ENCODE measurements at places on chromosomes 1 and 21.

DNA sequence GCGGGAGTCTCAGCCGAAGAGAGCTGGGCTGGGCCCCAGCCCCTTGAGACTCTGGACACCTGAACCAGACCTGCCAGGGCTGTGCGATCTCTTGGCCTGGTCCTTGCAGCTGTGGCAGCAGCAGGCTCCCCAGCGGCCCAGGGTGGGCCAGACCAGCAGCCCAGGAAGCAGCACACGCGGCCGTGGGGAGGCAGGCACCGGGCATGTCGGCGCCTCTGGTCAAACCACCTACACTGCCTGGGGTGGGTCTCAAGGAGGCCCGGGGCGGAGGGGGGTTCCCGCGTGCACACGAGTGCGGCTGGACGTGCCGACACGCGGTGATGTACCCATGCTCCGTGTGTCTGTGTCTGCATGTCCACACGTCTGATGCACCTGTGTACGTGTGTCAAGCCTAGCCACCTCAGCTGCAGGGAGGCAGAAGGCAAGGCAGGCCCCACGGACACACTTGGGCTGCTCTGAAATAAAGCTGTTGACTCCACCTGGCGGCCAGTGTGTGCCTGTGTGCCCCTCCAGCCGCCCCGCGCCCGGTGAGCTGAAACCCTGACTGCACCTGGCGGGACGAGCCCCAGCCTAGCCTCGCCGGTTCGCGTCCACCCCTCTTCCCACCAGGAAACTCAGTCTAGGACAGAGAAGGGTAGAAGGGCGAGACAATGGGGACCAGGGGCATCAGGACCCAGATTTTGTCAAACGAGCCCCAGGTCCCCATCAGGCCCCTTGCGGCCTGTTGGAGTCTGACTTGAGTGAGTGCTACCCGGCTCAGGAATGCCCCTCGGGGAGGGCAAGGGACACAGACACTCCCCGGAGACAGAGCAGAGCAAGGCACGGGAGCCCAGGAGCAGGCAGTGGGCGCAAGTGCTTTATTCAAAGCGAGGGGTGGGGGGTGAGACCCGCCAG lies 11.6 kb downstream of the SCNN1D start:
- DNase-seq = no peak

DNA sequence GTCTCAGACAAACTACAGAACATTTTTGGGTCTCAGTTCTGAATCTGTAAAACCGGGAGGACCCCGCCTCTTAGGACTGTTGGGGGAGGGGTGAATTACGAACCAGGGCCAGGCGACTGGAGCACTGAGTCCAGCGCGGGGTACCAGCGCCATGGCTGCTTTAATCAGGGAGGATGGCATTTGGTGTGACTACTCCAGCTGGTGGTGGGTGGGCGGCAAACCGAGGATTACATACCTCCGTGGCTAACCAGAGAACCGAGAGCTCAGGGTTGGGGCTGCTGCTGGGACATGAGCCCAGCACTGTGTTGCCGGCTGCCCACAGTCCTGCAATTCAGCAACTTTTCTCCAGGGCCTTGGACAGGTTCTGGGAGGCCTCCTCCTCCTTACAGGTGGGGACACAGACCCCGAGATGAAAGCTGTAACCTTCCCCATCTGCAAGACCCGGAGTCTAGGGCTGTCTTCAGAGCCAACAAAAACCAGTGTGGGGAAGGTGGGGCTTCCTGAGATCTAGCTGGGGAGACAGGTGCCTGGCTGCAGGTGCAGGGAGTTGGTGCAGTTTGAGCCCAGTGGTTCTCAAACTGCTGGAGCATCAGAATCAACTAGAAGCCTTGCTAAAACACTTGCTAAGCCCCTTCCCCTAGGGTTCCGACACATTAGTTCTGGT lies 273.5 kb downstream of the FOXD2 start:
- DNase-seq = no peak

DNA sequence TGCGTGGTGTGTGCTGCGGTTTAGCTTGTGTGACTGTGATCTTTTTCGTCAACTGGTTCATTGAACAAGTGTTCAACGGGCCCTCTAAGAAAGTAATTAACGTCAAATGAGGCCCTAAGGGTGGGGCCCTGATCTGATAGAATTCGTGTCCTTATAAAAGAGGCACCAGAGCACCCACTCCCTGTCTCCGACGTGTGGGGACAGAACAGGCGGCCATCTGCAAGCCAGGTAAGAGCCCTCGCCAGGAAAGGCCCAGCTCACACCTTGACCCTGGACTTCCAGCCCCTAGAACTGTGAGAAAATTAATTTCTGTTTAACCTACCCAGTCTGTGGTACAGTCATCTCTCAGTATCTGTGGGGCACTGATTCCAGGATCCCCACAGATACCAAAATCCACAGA lies 20.4 kb upstream of the SAMD11 start:
- no peak for DNase-seq

- no peak for DNase-seq
Observed at GRCh38 chr1:78549891-78550290, 59.1 kb downstream of the PTGFR start.

DNA sequence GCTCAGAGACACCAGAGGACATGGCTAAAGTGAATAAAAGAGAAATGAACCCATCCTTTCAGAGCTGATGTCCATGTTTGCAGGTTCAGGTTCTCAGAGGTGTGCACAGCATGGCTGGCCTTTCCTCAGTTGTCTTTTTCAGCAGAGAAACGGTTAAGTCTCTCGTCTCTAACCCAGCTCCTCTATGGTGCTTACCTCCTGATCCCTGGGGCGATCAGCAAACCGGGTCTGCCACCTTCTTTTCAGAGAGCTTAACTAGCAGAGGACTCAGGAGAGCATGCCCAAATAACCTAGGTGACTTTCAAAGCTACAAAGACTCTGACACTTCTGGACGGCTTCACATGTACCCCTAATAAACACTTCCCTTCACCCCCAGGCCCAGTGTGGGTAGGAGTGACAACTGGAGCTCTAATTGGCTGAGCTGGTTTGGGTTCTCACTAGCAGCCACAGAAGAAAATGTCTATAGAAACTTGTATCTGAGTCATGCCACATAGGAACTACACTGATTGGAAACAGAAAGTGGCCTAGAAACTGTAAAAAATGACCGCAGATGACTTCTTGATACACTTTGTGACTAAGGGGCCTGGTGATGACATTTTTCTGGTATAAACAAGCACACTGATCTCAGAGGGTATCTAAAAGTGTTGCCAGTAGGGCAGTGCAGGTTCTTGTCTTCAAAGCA lies at the start of gene AIM2:
TSS of gene AIM2 (minus strand) at position 329 of the 682 bp plus-strand sequence. CDS start 3,267 bp downstream, outside the sequence.
- DNase-seq = no peak

DNA sequence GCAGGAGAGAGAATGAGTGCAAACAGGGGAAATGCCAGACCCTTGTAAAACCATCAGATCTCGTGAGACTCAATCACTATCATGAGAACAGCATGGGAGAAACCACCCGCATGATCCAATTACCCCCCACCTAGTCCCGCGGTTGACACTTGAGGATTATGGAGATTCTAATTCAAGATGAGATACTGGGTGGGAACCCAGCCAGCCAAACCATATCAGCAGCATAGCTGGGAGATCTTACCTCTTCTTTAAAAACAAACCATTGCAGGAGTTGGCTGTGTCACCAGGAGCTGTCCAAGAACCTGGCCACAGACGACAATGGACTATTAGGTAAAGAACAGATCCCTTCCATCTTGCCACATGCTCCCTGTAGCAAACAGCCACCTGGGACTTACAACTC lies 422.7 kb downstream of the MATN1 start:
- no peak for DNase-seq

DNA sequence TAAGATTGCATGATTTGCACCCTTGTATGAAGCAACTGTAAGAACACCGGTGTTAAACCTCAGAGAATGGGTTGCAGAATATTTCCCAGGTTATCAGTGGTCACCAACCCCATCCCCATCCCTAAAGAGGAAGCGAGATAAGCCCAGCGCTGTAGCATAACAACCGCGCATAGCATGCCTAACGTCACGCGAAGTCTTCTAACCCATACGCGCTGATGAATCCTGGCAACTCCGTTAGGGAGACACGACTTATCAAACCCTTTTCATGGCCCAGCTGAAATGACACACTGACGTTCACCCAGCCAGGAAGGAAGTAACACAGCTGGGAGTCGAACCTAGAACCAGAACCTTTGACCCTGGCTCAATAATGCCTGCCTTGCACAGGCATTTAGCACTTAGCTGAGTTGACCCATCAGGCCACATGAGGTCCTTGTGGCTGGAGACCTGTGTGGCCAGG lies 24.2 kb downstream of the TMEM51 start:
- DNase-seq = no peak

Measured in cortex of kidney (tissue), 1 donor.